ENCODE measurements at places on chromosomes 1 and 21. TPM values are rescaled to one million over a fixed set of nuclear protein-coding genes. Genes with fewer than 3 reads are reported as not detected.

The HCRTR1 gene
- total RNA-seq = 0.39 TPM

The ZBTB8A gene
- 6.8 TPM for total RNA-seq

The AMY2B gene
- total RNA-seq = 15.8 TPM

The KRTAP12-2 gene
- not detected for total RNA-seq

The IBA57 gene
- 7.5 TPM for total RNA-seq

The PADI1 gene
- total RNA-seq = not detected

The C1QTNF12 gene
- 2.9 TPM for total RNA-seq

The SIM2 gene
- not detected for total RNA-seq

The SPRR3 gene
- not detected for total RNA-seq

The PLA2G2D gene
- total RNA-seq = not detected

The GJA9 gene
- total RNA-seq = not detected

The PERM1 gene
- total RNA-seq = not detected

The PPFIA4 gene
- 0.55 TPM for total RNA-seq

The IL24 gene
- total RNA-seq = not detected
